IPS-NIHi11 (cell line): ENCODE measurements at places on chromosomes 3 and 15.
A peak's percentile ranks its signal among the peaks of the same experiment; 100 is the strongest.

GRCh38 chr3:9875448-9875847 is 4.6 kb downstream of the CIDEC start:
- DNase-seq, result no peak

- DNase-seq, result no peak
These were observed 52.3 kb downstream of the CADPS start for GRCh38 chr3:62822905-62823304.

GRCh38 chr15:57172925-57173324 is 203.4 kb upstream of the CGNL1 start:
- DNase-seq, result no peak

DNA sequence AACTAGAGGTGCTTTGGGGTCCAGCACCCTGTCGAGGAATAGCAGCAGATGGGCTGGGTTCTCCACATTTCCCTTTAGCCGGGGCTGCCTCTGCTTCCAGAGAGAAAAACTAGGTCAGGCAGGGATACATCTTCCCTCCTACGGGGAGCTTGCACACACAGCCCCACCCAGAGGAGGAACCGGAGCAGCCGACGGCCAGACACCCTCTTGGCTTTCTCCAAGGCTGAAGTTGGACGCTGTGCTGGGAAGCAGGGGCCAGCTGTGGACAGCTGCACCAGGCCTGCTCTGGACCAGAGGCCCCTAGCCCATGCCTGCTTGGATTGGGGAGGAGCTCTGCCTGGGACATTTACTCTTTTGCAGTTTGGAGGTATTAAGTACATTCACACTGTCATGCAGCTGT is 44.7 kb upstream of the NR2C2 start:
- DNase-seq, result no peak

- peak; percentile 10 for DNase-seq
These were observed 45.2 kb downstream of the CMC1 start for GRCh38 chr3:28286595-28286994.

DNA sequence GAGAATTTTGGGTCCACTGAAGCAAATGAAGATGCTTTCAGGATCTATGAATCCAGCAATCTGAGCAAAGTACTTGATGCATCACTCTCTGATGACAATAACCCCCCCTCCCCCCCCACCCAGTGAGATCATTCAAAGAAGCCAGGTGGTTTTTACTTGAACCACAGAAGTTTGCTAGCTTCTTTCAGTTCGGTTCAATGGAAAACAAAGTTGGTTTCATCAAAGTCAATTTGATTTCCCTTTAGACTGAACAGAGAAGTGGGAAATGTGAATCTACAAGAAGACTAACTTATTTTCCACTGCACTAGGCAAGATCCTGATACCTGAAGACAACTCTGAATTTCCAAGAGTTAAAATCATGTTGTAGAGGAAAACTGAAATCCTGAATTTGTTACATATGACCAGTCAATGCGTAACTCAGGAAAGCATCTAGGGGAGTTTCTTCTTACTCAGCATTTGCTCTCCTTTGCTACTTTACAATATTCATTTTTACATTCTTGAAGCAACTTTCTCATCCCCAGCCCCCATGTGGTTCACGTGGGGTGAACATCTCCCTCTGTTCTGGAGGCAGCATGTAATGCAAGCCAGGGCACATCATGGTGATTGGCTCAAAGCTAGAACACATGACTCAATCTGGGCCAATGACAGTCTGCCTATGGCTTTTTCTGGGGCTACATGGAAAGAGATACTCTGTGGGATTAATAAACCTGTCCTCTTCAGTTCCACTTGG is 572.6 kb downstream of the FOXP1 start:
- DNase-seq, result no peak

DNA sequence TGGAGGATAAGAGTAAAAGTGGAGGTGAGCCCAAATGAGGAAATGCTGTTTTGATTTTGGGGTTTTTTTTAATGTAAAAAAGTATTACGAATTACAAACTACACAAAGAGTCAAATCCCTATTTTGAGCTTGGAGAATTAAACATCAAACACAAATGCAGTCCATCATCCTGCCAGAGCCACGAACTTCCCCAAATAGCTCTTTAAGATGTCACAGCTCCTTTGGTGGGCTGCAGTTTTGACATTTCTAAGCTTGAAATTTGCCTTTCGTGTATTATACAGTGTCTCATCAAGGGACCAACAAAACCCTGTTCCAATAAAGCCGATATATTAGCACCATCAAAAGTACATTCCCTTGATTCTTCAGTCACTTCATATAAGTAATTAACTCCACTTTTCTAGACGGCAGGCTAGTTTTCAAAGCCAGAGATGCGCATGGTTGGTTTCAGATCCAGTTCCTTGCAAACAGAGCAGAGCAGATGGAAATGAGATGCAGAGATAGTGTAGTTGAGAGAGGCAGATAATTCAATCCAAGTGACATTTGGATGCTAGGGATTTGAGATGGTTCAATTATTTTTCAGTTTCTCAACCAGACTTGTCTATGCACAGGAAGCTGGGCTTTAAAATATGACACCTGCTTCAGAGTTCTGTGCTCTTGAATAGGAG is 580.9 kb downstream of the EDEM1 start:
- DNase-seq, result no peak

- DNase-seq, result no peak
These were observed 244.6 kb upstream of the CCDC54 start for GRCh38 chr3:107132674-107133073.

DNA sequence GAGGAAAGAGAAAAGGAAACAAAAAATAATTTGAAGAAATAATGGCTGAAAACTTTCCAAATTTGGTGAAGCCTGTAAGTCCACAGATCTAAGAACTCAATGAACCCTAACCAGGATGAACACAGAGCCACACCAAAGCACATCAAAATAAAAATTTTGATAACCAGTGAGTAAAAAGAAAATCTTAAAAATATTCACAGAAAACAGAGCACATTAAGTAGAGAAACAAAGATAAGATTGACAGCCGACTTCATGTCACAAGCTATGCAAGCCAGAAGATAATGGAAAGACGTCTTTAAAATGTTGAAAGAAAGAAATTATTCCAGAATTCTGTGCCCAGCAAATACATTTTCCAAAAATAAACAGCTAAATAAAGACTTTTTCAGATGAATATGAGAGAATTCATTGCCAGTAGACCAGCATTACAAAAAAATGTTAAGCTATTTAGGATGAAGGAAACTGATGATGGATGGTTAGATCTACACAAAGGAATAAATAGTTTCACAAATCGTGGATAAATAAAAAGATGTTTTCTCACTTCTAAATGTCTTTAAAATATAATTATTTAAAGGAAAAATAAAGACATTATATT is 140.2 kb upstream of the SKOR1 start:
- no peak for DNase-seq

DNA sequence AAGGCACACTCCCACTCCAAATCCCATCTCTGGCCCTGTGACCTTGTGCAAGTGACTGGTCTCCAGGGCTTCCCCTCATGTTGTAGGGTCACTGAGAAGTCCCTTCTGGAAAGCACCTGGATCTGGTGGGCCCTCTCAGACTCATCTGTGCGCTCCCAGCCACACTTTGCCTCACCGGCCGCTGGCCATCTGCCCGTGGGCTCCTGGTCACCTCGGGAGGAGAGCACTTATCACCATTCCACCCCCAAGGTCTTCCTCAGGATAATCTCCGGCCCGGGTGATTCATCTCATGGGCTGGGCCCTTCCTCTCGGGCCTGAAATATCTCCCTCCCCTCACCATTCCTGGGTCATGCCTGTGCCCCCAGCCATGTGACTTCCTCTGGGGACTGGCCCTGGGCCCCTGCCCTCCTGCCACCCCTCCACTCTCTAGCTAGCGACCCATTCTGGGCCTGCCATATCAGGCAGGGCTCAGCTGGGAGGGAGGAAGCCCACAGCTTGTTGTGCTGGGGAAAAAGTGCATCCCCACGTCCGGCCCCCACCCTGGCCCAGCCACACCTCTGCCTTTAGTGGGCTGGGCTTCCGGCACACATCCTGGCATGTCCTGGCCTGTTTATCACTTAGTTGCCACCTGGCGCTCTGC is 10.6 kb upstream of the WNT7A start:
- no peak for DNase-seq

GRCh38 chr3:66475386-66476020 is 25.3 kb downstream of the LRIG1 start:
- DNase-seq, result no peak

DNA sequence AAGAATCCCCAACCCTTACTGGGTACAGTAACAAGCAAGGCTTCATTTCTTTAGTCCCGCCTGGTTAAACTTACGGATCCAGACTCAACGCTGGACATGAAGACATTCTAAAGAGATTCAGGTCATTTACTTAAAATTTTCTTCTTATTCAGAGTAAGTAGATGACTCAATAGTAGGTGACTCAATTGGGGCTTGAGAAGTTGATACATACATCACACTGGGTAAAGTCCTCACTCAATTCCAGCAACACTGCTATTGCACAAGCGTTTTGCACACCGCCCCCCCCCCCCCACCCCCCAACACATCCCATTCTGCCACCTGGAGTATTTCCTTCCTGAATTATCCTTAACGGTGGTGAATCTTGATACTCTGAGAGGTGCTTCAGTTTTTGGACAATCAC is 610.0 kb downstream of the FOXP1 start:
- no peak for DNase-seq

- no peak for DNase-seq
These were observed 14.9 kb downstream of the NR1I2 start for GRCh38 chr3:119796785-119797184.

DNA sequence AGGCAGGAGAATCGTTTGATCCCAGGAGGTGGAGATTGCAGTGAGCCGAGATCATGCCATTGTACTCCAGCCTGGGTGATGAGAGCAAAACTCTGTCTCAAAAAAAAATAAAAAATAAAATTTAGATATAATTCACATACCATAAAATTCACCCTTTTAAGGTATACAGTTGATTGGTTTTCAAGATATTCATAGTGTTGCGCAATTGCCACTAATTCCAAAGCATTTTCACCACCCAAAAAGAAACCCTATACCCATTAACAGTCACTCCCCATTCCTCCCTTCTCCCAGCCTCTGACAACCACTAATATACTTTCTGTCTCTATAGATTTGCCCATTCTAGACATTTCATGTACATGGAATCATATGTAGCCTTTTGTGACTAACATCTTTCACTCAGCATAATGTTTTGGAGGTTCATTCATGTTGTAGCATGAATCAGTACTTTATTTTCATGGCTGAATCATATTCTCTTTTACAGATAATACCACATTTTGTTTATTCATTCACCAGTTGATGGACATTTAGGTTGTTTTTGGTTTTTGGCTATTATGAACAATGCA is 116.7 kb downstream of the RASA2 start:
- DNase-seq, result no peak

DNA sequence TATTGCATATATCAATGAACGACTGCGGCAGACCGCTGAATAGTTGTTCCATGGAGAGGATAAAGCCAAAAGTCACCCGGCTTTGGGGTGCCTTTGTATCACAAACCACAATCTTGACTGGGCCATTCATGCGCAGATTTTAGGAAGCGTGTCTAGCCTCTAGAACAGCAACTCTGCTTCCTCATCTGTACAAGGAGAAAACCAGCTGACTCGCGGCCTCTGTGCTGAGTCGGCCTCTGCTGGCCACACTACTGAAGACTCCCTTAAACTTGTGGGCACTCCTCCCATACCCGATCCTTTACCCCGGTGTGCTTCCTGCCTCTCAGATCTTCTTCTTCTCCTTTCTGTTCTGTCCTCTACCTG is 872 bp downstream of the DLEC1 start:
- peak; percentile 38 for DNase-seq

DNA sequence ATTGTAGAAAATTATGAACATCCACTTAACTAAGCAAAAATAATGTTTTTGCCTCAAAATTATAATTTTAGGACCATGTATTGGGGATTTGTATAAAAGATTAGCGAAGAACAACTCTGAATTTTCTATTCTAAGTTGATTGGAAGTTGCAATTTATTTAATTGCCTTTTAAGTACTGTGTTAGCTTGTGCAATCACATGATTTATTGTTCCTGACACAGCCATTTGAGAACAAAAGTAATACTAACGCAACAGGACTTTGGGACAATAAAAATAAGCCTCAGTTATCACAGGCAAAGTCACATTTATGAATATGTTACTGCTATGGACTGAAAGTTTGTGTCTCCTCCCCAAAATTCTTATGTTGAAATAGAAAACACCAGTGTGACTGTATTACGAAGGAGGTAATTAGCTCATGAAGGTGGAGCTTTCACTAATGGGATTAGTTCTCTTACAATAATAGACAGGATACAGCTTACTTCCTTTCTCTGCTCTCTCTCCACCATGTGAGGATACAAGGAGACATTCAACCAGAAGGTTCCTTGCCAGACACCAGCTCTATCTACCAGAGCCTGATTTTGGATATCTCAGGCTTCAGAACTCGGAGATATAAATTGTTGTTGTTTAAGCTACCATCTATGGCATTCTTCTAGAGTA is 745.9 kb downstream of the ZBBX start:
- DNase-seq, result no peak

GRCh38 chr3:37687966-37688365 is 173.7 kb upstream of the CTDSPL start:
- DNase-seq, result no peak

DNA sequence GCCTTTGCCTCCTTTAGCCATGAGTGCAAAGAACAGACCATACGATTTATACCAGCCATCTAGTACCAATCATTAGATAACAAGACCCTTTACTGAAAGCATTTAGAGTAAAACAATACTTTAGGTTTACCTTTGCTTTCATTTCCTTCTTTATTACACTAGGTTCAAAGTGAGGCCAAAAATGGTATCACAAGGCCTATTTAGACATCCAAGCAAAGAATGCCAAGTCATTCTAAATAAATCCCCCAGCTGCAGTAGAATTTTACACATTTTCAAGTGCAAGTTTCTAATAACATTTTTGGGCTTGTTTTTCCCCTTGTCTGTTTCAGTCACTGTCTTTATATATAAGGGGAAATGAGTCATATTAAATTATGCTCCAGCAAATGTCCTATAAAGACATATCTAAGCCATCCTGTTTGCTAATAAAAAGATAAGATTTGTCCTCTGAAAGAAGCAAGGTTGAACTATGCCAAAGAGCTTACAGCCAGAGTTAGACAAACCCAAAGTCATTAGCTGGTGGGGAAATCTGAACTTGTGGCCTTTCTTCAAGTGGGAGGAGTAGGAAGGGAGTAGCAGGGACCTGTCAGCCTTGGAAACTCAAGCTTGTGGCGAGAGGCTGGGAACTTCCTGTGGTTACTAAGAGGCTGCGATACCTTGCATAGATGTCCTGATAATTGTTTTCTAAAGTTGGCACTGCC is 232.7 kb downstream of the MECOM start:
- no peak for DNase-seq
